ENCODE measurements at places on chromosomes 11 and 22.

GRCh38 chr11:66339162-66339675 lies 3.0 kb upstream of the RIN1 start:
- no peak for DNase-seq

DNA sequence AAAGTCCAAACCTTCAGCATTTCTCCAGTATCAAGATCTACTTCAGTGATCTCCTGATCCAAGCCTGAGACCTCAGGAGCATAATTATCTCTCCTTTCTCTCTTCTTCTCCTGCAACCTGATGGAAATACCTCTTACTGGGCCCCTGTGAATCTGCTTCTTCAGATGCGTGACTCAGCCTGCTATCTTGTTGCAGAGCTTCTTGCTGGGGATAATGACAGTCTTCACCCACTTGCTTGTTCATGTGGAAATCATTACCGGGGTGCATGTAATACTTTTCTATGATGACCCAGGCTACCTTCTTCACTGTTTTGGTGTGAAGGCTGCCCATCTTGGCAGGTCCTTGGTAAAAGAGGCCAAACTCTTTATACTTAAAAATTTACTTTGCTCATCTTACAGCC lies 140.0 kb upstream of the POU2AF2 start:
- DNase-seq: no peak

DNA sequence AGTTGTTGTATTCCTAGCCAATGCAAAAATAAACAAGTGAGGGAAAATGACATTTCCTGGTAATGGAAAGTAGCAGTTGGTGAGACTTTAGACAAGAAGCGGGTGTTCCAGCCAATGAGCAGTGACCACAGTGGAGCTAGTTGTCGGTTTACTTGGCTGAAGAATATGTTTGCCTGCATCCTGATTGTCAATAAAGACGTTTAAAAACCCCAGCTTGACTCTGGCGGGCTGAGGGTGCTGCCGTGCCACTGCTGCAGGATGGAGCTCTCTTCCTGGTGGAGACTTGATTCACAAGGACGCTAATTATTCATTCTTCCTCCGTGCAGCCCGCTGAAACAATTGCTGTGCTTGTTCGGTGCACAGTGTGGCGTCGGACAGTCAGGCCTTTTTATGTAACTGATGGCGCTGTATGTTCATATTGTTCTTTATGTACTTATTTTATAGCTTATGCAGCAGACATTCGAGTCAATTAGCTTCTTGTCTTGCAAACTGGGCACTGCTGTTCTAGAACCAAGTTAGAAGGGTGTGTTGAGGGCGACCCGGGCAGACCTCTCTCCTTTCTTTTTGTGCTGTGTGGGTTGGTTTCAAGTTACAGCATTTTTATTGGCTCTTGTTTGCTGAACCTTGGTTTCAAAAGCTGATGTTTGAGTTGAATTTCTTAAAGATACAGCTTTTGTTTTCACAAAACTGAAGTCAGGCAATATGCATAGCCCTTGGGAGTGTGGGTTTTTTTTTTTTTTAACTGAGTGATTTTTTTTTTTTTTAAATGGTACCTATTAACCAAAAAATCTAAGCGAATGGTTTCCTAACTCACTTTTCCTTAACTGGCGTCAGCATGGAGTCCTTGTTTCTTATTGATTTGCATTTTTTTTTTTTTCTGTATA lies 153.9 kb downstream of the TEAD1 start:
- DNase-seq: no peak

DNA sequence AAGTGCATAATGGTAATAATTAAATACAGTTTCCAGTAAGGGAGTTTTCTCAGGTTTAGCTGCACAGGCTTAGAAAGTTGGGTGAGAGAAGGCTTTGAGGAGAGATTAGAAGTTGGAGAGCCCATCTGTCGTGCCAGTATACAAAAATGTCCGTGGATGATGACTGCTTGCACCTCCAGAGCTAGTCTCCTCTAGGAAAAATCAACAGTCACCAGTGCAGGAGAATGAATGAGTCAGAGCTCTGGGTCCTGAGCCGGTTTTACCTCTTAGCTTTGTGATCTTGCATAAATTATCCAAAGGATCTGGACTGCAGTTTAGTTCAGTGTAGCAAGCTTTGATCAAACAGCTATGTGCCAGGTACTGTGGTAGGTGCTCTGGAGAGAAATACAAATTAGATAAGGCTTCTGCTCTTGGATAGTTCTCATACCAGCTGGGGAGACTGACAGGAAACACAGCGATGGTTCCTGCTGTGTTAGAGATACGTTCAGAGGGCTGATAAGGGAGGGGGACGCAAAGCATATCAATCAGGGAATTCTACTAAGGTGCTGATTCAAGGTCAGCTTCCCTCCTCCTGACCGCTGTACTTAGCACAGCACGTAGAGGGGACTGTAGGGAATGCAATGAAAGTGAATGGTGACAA lies 125.9 kb downstream of the TEAD1 start:
- DNase-seq: no peak
